COR-L47 (cell line): ENCODE measurements at places on chromosomes 6 and 20.
A peak's percentile ranks its signal among the peaks of the same experiment; 100 is the strongest.

DNA sequence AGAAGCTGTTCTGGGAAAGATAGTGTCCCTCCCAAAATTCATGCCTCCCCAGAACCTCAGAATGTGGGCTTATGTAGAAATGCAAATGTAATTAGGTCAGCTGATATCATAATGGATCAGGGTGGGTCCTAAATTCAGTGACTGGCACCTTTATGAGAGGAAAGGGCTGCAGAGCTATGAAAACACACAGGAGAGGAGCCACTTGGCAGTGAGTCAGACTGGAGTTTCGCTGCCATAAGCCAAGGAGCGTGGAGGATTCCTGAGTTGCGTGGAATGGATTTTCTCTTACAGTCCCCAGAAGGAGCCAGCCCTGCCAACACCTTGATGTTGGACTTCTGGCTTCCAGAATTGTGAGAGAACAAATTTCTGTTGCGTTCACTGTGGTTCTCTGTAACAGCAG, 249.8 kb upstream of the PMEPA1 start:
- no peak for DNase-seq

- DNase-seq, result no peak
Observed at GRCh38 chr20:62132421-62132820, 10.1 kb downstream of the LSM14B start.

DNA sequence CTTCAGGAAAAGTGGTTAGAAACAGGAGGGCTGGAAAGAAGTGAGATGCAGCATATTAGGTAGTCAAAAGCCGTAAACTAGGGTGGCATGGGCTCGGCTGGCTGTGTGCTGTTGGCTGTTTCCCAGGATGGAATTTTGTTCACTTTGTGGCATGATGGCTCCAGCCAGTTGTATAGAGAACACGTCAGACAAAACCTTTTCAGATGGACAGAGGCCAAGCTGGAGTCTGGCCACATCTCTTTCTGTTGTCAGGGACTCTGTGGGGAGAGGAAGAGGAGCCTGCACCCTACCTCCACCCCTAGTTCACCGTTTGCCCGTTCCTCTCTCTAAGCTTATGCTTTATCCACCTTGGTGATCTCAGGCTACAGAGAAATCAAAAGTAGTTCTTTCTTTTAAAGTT, 22.0 kb downstream of the C6orf89 start:
- no peak for DNase-seq

DNA sequence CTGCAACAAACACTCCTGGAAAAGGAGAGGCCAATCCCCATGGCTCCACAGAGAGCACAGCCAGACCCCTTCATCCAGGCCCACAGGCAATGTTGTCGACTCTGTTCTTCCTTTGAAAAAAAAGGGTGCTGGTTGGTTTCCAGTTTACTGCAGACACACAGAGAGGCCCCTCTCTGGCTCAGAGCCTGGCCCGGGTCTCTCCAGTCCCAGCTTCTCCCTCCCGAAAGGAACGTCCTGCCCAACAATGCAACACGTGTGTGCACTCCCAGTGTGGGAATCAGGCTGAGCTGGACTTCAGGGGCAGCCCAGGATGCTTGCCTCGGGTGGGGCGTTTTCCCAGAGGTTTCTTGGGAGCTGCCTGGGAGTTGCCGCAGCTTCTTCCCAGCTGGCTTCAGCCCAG, 4.5 kb upstream of the NKAIN4 start:
- DNase-seq, result no peak

- DNase-seq, result no peak
Observed at GRCh38 chr20:53168491-53168890, 196.3 kb downstream of the TSHZ2 start.

DNA sequence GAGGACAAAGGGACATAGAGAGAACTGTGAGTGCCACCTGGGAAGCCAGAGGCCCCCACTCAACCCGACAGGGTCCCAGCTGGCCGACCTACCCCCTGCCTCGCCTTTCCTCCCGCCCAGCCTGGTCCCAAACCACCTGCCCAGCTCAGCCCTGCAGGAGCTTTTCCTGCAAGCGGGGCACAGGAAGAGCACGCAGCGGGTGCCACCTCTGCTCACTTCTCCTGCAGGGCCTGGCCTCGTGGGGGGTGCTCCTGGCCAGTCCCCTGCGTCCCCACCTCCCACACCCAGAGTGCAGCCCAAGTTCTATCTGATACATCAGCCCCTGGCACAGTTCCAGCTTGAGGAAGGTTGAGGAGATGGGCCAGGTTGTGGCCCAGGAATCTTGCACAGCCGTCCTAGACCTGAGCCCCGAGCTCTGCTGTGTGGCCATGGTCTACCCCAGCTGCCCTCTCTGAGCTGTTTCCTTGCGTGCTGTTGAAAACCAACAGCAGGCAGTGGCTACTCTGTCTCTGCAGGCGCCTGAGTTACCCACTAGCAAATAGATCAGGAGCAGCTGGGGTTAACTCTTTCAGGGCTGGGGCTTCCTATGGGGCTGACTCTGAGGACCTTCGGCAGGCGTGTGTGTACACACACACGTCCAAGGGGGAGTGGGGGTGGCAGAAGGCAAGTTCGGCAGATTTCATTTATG, 1.7 kb downstream of the NECAB3 start:
- DNase-seq, result peak; percentile 87

DNA sequence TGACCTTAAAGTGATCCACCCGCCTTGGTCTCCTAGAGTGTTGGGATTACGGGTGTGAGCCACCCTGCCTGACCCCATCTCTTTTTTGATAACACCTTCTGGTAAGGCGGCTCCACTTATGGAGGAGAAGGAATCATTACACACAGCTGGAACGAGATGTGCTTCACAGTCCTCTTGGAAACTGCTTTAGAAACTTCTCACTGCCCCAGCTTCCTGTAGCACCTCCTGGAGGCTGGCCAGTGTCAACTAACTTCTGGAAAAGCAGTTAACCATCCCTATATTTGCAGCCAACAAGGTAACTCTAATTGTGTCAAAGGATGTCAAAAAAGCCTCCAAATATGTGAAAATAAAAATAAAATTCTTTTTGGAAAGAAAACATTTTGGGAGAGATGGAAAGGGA, 48.8 kb upstream of the BCLAF1 start:
- no peak for DNase-seq

GRCh38 chr20:44932916-44933315, 23.1 kb downstream of the PABPC1L start:
- DNase-seq, result no peak

GRCh38 chr20:34948030-34948429, 7.6 kb downstream of the GSS start:
- no peak for DNase-seq
